ENCODE measurements at places on chromosomes 13 and 19.

DNA sequence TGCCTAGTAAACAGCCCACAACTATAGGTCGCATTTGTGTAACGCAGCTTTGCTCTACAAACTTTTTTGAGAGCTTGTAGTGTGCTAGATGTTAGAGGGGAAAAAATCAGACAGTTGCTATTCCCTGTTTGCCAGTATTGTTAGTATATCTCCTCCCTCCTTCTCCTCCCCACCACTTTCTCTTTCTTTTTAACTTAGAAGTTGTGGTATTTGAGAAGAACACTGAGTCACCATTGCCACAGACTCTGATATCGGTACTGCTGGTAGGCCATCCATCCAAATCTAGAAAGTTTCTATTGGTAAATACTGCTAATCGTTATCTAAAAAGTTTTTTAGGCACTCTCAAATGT, 666 bp downstream of the POMP start:
- peak; percentile 72 for DNase-seq

DNA sequence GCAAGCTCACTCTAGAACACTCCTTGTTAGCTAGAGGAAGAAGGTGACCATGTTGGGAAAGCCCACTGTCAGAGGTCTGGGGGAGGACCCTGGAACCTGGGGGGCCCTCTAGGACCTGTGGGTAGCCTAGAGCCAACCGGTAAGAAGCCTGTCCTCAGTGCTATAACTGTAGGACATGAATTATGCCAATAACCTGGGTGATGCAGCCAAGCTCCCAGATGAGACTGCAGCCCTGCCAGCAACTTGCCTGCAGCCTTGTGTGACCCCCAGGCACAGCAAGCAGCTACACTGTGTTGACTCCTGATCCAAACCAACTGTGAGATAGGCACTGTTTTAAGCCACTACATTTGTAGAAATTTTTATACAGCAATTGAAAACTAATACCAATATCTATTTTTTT, 122.3 kb downstream of the MIPEP start:
- DNase-seq = no peak

- DNase-seq = no peak
Measured at GRCh38 chr13:31199849-31200636, at the start of gene B3GLCT. Gene B3GLCT, plus strand, starts transcription at chr13:31199975. Its CDS starts 110 bp downstream, at chr13:31200085.

DNA sequence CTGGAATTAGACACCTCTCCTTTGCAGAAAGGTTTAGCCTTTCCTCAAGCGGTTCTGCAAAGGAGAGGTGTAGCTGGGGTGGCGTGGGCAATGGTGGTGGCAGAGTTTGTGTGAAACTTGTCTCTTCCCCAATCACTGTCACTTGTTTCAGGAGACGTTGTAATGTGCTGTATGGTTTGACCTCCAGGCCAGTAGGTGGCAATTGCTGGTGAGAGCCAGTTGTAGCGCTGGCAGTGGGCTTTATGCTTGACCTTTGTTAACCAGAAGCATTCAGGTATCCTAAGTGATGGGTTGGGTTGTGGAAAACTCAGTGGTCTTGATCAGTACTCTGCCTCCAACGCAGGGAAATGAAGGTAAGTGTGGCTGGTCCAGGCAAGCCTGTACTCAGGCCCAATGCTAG, 12.7 kb upstream of the LILRA5 start:
- no peak for DNase-seq

- DNase-seq = no peak
Measured at GRCh38 chr19:19385896-19386869, 19.3 kb upstream of the GATAD2A start.

GRCh38 chr13:45474584-45475454, 10.1 kb downstream of the COG3 start:
- DNase-seq = no peak

DNA sequence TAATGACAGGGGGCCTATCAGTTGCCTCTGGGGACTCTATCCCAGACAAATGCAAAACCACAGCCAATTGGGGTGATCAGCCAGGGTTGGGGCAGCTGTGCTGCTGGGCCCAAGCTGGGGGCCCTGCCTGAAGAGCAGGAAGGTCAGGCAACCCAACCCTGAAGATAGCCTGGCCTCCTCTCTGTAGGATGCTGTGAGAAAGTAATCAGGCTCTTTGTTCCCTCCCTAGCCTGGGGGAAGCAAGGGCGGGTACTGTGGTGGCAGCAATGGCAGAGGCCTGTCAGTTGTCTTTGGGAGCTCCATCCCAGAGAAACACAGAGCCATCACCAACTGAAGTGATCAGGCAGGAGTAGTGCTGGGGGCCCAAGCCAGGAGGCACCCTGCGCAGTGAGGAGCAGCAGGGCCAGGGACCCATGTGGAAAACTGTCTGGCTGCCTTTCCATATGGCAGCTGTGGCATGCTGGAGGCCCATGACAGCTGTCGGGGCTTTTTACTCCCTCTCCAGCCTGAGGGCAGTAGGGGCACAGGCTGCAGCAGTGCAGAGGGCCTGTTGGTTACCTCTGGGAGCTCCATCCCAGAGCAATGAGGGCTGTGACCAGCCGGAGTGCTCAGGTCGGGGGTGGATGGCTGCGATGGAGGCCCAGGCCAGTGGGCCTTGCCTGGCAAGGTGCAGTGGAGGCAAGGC, 73.6 kb upstream of the ATP12A start:
- no peak for DNase-seq

All from renal cortical epithelial cell (primary cell).